ENCODE measurements at places on chromosomes 3 and 15.
A peak's percentile ranks its signal among the peaks of the same experiment; 100 is the strongest.

- no peak for DNase-seq
Measured at GRCh38 chr15:63655683-63656372, 58.6 kb downstream of the FBXL22 start.

GRCh38 chr3:85377115-85377514, 418.3 kb downstream of the CADM2 start:
- no peak for DNase-seq

DNA sequence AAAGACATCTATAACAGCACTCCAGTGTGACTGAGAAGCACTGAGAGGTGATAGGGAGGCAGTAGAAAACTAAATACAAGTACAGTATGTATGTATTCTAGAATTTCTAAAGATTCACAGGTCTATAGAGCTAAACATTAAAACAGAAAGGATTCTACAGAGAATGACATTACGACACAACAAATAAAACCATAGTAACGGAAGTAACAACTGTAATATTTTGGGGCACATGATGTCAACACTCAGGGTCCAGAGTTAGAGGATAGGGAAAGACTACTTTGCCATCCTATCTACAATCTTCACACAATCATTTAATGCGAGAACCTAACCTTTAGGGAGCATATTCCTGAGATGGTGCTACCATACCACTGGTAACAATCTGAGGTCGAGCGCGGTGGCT, 13.6 kb downstream of the UBXN7 start:
- no peak for DNase-seq

DNA sequence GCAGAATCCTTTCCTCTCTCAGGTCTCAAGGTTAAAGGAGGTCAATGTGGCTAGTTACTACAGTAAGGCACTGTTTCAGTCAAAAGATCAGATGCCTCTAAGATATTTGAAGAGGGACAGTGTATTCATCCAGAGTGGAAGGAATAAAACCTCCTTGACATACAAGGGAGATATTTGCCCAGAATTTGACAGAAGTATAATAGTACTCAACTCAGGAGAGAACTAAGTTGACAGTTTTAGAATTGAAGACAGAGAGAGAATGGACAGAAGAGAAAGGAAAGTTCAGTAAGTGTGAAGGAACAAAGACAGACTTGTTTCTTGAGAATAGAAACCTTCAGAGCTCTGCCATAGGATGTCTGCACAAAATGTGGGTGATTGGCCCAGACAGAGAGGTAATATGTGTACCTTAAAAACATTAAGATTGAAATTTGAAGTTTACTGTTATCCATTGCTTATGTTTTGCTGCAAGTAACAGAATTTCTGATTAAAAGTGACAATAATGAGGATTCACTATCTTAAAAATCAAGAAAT, 507.1 kb downstream of the IGSF11 start:
- no peak for DNase-seq

DNA sequence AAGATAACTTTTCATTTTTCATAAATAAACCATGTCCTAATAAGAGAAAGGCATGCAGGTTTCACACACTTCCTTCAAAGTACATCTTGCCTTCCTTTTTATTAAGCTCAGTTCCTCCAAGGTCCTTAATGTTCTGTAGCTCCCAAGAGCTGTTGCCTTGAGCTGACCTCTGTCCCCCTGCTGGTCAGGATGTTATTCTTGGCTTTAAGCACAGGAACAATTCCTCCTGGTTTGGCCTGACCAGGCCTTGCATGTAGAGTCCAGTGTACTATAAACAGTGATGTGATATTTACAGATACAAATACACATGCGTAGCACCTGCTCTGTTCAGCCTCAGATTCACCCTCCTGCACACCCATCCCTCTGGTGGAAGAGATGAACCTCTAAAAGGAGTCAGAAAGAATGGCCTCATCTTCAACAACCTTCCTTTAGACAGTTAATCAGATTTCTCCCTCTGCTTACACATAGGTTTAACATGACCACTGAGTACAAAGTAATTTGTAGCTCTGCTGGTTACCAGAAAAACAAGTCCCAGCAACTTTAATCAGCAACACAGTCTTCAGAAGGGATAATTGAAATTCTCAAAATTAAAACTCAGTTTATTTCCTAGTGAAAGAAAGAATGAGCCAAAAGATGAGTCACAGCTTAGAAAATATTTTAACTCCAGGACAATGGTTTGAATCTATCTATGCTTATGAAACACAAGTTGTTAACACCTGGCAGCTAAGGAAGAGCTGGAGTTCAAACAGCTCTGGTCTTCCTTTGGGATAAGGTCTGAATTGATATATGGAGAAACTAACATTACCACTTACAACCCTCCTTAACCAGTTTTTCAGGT, 46.5 kb downstream of the PTPN9 start:
- DNase-seq = no peak

- no peak for DNase-seq
Measured at GRCh38 chr15:81327516-81327915, 3.6 kb upstream of the STARD5 start.

GRCh38 chr3:171135549-171135948, 109.0 kb upstream of the SLC2A2 start:
- no peak for DNase-seq

DNA sequence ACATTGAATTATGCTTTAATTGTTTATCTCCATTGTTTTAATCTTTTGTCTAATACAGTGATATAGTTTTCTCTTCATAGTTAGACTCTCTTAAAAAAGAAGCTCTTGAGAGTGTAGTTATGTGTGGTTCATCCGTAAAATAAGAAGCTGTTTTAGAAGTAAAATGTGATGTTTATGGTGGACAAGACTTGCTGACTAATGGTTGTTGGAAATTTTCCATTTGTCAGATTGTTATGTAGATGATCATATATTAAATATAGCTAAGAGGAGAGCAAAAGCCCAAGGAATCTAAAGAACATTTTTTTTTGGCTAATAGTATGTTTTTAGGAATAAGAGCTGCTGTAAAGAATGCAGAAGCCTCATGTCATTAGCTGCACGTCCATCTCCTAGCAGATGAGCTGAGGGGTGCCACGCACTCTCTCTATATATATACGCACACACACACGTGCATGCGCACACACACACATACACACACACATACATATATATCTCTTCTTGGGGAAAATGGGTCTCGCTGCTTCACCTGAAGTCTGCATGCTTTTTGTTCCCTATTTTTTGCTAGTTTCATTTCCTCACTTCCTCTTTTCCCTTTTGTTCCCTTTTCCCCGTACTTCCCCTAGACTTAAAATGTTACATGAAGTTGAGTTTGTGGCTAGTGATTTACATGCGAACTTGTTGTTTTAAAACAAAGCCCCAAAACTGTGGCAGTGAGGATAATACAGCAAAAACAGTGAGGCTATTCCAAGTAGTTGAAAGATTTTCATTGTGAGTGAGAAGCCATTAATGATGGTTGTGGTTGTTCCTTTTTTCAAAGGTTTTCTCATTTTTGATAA, 107.8 kb downstream of the MBNL1 start:
- no peak for DNase-seq

DNA sequence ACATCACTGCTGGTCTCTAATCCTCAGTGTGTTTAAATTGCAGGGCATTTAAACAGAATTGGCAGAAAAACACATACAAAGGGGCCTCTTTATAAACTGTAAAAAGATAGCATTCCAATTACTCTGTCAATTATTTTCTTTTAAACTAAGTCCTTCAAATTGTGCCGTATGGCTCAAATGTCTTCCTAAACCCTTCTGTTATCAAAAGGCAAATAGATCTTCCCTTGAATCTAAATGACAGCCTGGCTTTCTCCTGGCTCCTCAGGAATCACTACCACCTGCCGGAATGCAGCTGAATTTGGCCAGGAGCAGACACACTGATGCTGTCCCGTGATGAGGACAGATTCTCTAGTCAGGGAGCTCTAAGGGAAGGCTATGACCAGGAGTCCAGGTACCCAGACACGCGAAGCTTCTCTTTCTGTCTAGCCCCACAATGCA, 85.6 kb downstream of the IGF2BP2 start:
- no peak for DNase-seq

GRCh38 chr3:16514021-16514700, 662 bp upstream of the RFTN1 start:
- no peak for DNase-seq

GRCh38 chr15:90421527-90421926, 33.5 kb downstream of the IQGAP1 start:
- DNase-seq = no peak

DNA sequence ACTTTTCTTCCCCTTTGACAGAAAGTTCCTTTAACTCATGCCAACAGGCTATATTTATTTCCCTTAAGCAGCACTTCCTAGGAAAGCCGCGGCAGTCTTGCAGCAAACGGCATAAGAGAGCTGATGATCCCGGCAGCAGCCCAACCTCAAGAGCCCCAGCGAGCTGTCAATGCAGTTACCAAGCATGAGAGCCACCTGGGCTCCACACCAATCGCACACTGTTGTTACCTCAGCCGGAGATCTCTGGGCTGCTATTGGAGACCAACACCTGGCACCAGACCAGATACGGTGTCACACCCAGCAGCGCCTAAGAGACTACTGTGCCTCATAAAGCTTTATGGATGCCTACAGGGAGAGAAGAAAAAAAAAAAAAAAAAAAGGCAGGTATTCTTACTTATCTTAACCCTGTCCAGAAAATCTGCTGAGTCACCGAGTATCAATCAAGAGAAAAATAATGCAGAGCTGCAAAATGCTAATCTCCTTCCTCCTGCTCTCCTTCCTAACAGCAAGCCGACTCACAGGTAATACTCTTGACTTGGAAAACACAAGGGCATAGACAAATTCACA, 11.7 kb downstream of the ABCC5 start:
- no peak for DNase-seq

- no peak for DNase-seq
Measured at GRCh38 chr3:11145888-11146287, 8.4 kb upstream of the HRH1 start.

- DNase-seq = no peak
Measured at GRCh38 chr3:77682162-77682561, 642.3 kb downstream of the ROBO2 start.

GRCh38 chr15:96972201-96972600, 641.7 kb downstream of the NR2F2 start:
- no peak for DNase-seq

DNA sequence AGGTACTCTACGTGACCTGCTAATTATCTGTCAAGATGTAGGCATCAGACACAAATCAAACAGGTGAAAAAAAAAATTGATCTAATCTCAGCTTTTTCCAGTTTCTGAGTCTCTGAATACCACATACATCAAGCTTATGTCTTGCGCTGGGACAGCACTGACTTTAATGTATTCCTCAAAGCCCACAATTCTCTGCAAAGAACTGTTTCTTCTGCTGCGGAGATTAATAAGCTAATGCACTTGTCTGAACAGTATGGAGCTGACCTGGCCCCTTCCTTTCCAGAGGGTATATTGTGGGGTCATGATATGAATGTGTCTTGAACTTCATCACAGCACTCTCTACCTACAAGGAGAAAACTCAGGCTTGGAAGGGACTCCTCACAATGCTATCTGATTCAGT, 87.8 kb downstream of the FOXB1 start:
- no peak for DNase-seq

GRCh38 chr15:95559875-95560394, 770.6 kb upstream of the NR2F2 start:
- no peak for DNase-seq

GRCh38 chr3:10551821-10552630, 46.6 kb upstream of the ATP2B2 start:
- peak; percentile 62 for DNase-seq

DNA sequence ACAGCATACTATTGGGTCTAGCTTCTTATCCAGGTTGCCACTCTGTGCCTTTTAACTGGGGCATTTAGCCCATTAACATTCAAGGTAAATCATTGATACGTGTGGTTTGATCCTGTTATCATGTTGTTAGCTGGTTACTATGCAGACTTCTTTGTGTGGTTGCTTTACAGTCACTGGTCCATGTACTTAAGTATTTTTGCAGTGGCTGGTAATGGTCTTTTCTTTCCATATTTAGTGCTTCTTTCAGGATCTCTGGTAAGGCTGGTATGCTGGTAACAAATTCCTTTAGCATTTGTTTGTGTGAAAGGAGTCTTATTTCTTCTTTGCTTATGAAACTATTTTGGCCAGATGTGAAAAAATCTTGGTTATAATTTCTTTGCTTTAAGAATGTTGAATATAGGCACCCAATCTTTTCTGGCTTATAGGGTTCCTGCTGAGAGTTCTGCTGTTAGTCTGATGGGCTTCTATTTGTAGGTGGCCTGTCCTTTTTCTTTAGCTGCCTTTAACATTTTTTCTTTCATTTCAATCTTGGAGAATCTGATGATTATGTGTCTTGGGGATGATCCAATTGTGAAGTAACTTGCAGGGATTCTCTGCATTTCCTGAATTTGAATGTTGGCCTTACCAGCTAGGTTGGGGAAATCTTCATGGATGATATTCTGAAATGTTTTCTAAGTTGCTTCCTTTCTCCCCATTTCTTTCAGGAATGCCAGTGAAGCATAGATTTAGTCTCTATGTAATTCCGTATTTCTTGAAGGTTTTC, 39.3 kb downstream of the CCR1 start:
- no peak for DNase-seq

DNA sequence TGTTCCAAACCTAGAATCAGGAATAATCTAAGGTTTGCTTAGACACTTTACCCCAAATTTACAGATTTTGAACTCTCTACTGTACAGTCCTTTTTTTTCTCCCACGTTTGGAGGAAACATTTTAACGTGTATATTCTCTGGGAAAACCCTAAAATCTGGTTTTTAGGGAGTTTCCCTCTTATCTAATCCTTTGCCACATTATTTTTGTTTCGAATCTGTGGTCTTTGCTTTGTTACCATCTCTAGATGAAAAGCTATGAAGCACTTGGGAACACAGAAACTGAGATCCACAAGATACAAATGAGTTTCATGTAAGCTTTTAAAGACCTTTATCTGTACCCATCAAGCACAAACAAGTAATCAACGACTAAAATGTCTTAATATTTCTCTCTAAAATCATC, 41.3 kb downstream of the PLD1 start:
- no peak for DNase-seq

DNA sequence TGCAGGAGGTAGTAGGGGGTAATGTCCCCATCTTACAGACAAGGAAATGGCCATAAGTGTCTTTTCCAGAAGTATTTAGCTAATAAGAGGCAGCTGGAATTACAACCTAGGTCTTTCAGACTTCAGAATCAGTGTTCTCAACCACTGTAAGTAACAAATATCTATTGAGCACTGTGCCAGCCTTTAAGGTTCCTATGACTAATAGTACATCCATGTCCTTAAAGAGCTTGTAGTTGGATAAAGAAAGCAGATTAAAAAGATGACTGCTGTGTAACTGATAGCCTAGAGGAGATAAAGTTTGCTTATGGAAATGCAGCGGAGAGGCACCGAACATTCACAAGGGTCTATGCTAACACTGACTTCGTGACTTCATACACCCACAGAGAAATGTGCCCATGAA, 136.0 kb downstream of the KCNMB2 start:
- DNase-seq = no peak

Measured in activated naive CD8-positive, alpha-beta T cell treated with anti-CD3 and anti-CD28 coated beads, Interleukin-2, amount 50 U/mL, for 16 hours (primary cell).